NCI-H1436 treated with DMSO at 0.1 percent for 48 hours (cell line): ENCODE measurements at places on chromosomes 7 and 10.

DNA sequence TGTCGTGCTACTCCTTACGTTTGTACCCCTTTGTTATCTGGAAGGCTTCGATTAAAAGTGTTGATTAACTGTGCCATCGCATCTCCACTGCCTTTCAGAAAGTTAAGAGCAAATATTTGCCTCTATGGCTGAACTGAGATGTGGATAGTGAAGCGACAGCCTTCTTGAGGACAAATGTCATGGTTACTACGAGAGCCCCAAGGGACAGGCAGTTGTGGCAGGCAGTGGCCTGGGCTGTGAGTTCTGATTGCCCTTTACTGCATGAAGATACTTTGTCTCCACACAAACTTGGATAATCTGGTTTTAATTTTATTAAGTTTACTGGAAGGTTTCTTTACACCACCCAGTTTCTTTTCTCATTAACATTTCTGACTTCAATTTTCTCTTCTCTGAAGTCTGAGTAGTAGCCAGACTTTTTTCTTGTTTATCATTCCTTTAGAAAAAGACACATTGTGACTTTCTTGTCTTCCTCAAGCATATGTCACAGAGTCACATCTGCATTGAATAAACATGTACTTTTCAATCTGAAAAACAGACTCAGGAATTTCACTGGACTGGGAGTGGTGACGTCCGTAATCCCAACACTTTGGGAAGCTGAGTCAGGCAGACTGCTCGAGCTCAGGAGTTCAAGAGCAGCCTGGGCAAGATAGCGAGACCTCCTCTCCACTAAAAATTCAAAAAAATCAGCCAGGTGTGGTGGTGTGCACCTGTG lies 1.5 kb downstream of the TAS2R41 start:
- DNase-seq = no peak

DNA sequence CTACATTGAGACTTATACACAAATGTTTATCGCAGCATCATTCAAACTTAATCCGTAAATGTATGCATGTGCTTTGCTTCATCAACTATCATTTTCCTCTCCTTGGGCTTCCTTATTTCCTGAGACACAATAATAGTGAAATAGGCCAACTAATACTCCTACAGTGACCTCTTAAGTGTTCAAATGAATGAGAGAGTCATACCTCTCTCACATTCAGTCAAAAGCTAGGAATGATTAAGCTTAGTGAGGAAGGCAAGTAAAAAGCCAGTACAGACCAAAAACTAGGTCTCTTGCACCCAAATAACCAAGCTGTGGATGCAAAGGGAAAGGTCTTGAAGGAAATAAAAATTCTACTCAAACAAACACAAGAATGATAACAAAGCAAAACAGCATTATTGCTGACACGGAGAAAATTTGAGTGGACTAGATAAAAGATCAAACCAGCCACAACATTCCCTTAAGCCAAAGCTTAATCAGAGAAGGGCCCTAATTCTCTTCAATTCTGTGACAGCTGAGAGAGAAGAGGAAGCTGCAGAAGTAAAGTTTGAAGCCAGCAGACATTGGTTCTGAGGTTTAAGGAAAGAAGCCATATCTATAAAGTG lies 72.3 kb downstream of the GLCCI1 start:
- DNase-seq = no peak

GRCh38 chr7:107708956-107709355 lies 35.0 kb upstream of the CBLL1 start:
- no peak for DNase-seq

DNA sequence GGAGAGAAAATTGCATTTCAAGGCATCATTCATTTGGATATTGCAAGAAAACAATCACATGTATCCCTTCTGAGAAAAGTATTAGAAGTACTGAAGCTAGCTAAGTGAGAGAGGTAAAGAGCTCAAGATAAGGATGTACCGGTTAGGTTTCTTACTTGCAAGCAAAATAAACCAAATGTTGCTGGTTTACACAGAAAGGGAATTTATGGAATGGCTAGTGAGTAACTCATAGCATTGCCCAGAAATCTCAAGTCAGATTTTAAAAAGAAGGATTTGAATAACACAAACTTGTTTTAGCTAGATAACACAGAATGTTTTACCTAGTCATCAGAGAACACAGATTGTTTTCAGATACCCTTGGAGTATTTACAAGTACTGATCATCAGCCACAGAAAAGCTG lies 30.6 kb downstream of the KLHL7 start:
- no peak for DNase-seq

GRCh38 chr10:16890691-16891090 lies 73.5 kb upstream of the RSU1 start:
- no peak for DNase-seq

GRCh38 chr10:45040921-45041542 lies 40.3 kb downstream of the ZNF22 start:
- DNase-seq = no peak

DNA sequence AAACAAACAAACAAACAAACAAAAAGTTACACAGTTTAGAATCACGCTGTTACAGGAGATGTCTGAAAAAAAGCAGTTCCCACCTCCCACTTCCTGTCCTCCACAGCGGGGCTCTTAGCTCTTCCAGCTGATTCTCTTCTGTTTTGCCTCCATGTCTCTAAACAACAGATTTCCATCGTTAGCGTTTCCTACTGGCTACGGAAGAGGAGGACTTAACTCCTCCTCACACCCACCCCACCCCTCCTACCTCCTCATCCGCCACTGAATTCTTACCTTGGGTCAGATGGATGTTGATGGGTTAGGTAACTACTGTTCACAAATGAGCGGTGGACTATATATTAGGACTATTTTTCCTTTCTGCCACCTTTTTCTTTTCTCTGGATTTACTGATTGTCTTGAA lies 36.8 kb upstream of the NUB1 start:
- no peak for DNase-seq
